ENCODE measurements at places on chromosomes 5 and 9. TPM values are rescaled to one million over a fixed set of nuclear protein-coding genes. Genes with fewer than 3 reads are reported as not detected.

Gene HAVCR2
- total RNA-seq, result 0.26 TPM

Gene MTAP
- total RNA-seq, result 33.8 TPM

Gene SH3GL2
- not detected for total RNA-seq

Gene CDO1
- 7.4 TPM for total RNA-seq

Gene PCSK1
- 0.81 TPM for total RNA-seq

Gene FOXD4
- total RNA-seq, result 0.06 TPM

Gene PCDHA13
- 0.19 TPM for total RNA-seq

Gene FAM151B
- total RNA-seq, result 9.8 TPM

Gene DIPK1B
- 1.4 TPM for total RNA-seq

Gene TCOF1
- total RNA-seq, result 6.5 TPM

All from aortic smooth muscle cell (primary cell).